ENCODE measurements at places on chromosomes 13 and 19.
A peak's percentile ranks its signal among the peaks of the same experiment; 100 is the strongest.

- no peak for DNase-seq
Measured at GRCh38 chr13:43196086-43196621, 172.8 kb downstream of the DNAJC15 start.

- DNase-seq = no peak
Measured at GRCh38 chr13:73657821-73658540, 476.2 kb downstream of the KLF12 start.

- peak; percentile 42 for DNase-seq
Measured at GRCh38 chr19:16778796-16779411, 50.3 kb upstream of the SIN3B start.

DNA sequence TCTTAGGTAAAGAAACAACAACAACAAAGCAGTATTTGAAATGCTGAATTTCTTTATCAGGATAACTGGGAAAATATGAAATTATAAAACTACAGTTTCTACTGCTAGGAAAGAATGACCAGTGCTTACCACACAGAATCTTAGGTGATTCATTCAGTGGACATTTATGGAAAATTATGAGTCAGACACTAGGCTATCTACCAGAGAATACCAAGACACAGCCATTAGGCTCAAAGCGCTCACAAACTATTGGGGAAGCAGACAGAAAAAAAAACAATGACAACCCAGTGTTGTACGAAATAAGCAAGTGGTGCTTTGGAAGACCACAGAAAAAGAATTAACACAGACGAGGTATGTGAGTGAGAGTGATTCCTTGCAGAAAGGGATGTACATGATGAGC, 1019.5 kb downstream of the PCDH9 start:
- no peak for DNase-seq

DNA sequence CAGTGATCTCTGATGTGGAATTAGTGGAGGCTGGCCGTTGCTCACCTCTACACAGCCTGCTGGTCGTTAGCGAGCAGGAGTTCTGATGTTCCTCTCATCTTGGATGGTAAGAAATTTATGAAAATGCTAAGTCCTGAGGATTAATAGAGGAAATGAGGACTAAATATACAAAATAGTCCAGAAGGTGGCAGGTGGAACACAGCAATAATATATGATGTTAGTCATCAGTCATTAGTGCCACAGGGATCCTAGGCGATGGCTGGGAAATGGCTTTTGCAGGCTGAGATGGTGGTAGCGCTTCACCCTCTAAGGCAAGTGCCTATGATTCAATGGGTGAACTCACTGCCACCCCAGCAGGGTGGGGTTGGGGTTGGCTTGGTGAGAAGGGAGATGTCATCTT, 338.6 kb upstream of the TMTC4 start:
- no peak for DNase-seq

DNA sequence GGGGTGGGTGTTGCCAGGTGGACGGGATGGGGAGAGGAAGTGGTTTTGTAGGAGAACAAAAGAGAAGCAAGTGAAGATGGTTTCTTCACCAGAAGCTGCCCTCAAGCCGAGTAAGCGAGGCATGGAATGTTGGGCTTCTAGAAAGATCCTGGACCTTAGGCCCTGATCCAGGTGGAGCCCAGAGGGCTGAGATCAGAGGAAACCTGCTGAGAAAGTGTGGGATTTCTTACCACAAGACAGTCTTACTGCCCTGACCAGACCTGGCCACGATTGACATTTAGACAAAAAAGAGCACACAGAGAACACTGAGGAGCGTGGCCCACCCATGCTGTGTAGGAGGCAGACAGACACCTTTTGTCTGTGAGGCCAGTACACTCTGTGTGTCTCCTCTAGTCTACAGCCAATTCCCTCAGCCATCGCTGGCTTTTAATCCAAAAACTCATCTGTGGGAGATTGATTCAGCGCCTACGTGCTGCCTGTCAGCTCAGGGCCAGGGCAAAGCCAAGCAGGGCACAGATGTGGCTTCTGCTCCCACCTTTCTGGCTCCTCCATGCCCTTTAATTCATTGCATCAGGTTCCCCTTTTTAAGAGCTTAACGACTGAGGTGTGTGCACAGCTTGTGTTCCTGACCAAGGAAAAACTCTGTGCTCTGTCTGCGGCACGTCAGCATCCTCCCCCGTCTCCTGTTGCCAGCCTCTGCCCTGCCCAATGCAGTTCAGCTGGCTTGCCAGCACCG, 123.3 kb downstream of the AKAP11 start:
- no peak for DNase-seq

- DNase-seq = no peak
Measured at GRCh38 chr13:99407906-99408702, 93.2 kb upstream of the TM9SF2 start.

DNA sequence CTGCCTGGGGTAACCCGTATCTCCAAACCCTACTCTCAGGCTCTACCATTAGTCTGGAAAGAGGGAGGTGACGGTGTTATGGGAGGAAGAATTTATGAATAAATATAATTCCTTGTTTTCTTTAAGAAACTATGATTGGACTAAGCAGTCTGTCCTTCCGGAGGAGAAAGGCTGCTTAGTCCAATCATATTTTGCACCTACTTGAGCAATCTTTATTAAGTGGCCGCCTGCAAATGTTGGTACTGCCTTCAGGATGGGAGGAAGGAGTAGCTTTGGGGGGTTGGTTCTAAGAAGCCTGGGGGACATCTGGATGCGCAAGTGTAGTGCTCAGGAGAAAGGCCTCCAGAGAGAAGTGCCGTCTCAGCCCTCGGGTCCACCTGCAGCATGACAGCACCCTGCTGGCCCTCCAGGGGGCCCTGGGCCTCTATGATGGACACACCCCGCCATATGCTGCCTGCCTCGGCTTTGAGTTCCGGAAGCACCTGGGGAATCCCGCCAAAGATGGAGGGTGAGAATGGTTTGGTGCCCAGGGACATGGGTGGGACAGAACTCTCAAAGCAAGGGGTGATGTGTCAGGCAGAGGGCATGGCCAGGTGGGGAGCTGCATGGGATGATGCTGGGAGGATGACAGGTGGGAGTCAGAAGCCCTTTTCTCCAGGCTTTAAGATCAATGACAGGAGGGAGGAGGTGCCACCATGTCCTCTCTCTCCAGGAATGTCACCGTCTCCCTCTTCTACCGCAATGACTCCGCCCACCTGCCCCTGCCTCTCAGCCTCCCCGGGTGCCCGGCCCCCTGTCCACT, 4.1 kb downstream of the ACP4 start:
- no peak for DNase-seq

DNA sequence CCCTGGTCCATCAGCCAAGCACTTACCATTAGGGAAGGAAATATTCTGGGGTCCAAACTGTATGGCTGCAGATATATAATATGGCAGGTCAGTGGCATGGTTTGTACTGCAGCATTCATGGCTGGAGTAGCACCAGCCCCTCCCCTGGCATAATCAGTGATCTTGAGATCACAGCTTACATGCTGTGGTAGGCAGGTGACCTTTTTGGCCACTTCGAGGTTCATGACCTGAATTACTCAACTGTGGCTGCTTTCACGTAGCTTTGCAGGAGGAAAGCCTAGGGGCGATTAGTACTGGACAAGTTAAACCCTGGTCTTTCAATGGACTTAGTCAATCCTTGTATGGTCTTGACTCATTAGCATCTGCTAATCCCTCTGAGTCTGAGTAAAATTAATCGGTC, 169.8 kb downstream of the SPRY2 start:
- DNase-seq = no peak

DNA sequence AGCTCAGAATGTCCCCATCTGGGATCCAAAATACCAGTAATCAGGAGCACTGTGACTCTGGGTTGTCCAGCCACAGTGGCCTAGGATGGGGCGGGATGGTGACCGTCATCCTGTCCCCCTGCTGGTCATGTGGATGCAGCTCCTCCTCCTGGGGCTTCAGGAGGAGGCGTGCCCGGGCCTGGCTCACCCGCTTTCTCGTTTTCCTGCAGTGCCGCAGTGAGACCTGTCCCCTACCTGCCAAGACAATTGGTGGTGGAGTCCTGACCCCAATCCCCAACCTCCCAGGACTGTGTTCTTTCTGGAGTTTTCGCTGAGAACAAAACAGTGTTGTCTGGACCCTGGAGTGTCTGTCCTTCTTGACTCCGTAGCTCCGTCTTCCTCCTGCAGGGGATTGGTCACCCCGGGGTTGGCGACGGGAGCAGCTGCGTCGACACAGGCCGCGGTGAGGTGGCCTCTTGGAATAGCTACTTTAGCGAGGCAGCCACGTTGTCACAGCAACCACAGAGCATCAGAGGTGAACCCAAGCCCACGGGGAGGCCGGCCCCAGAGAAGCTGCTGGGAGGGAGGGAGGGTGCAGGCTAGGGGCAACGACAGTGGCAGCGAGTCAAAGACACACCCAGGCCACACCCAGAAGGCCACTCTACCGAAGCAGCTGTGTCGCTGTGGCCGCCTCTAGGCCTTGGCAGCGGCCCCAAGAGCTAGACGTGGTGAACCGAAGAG, 10.2 kb upstream of the EMC10 start:
- no peak for DNase-seq

DNA sequence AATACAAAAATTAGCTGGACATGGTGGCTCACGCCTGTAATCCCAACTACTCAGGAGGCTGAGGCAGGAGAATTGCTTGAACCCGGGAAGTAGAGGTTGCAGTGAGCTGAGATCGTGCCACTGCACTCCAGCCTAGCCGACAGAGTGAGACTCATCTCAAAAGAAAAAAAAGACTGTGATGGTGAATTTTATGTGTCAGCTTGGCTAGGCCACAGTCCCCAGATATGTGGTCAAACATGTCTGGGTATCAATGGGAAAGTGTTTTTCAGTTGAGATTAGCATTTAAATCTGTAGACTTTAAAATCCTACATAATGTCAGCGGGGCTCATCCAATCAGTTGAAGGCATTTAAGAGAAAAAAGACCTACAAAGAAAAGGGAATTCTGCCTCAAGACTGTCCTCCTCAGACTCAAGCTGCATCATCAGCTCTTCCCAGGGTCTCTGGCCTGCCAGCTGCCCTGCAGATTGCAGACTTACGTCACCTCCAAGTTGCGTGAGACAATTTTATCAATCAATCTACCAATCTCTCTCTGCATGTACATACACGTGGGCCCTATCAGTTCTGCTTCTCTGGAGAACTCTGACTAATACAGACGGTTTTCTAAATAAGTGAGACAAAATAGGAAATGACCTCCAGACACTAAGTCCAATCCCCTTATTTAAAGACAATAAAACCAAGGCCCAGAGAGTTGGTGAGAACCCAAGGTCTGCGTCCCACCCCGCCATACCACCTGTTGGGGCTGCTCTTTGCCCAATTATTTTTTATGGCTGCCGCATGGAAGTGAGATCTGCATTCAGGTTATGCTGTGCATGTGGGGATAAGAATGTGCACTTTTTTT, 99.2 kb downstream of the ABCC4 start:
- DNase-seq = no peak

DNA sequence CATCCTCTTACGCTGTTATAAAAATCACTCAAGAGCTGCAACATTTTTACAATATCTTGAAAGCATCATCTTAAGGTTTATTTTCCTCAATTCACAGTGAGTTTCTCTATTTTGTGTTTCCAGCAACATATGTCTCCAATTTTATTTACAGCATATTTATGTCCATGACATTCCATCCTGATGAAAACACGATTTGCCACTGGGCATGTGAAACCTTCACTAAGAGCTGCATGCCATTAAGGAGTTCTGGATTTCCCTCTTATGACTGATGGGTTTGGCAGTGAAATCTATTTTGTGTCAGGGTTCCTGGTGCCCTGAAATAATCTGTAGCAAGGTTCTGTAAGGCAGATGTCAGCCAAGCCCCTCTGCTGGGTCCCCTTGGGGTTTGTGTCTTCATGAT, 527.6 kb upstream of the KLF12 start:
- no peak for DNase-seq

GRCh38 chr19:46834121-46834520, 16.5 kb downstream of the AP2S1 start:
- DNase-seq = no peak

- DNase-seq = no peak
Measured at GRCh38 chr13:109998684-109999533, 212.5 kb upstream of the IRS2 start.

DNA sequence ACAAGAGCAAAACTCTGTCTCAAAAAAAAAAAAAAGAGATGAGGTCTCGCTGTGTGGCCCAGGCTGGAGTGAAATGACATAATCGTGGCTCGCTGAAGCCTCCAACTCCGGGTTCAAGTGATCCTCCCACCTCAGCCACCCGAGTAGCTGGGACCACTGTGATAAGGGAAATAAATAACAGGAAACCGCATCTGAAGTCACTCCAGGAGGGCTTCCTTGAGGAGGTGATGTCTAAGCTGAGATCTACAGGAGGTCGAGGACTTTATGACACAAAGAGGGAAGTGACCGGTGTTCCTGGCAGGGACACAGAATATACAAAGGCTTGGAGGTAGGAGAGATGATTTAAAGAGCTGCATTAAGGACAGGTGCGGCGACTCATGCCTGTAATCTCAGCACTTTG, 8.9 kb upstream of the NR2F6 start:
- DNase-seq = no peak

- no peak for DNase-seq
Measured at GRCh38 chr19:11480715-11481533, at the start of gene ELAVL3. ELAVL3 (minus strand) TSS chr19:11481046; CDS start chr19:11480608, 438 bp downstream.

GRCh38 chr13:20461481-20461859, 64.2 kb downstream of the CRYL1 start:
- DNase-seq = no peak

DNA sequence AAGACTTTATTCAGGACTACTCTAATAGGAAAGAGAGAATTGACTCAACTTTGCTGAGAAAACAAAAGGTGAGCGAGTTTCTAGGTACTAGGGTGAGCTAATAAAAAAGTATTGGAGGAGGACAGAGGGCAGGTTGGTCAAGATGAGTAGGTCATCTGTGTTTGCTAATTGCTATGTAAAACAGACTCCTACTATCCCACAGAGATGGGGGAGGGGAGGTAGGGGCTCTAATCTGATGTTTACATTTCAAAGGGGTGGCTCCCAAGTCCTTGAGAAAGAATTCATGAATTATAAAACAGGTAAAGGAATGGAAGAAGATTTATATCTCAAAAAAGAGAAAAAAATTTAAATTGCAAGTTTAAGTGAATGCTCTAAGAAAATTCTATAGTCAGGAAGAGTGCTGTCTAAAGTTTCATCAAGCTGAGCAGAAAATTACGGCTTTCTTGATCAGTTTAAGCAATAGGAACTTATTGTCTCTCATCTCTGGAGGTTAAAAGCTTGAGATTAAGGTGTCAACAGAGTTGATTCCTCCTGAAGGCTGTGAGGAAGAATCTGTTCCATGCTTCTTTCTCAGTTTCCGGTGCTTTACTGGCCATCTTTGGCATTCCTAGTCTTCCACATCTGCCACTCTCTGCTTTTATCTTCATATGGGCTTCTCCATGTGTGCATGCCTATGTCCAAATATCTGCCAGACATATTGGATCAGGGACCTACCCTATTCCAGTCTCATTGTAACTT, 790.3 kb downstream of the SLITRK5 start:
- no peak for DNase-seq

GRCh38 chr13:24747248-24748060, 16.5 kb upstream of the RNF17 start:
- DNase-seq = peak; percentile 57

- DNase-seq = no peak
Measured at GRCh38 chr13:45678282-45678681, 23.8 kb upstream of the CBY2 start.

DNA sequence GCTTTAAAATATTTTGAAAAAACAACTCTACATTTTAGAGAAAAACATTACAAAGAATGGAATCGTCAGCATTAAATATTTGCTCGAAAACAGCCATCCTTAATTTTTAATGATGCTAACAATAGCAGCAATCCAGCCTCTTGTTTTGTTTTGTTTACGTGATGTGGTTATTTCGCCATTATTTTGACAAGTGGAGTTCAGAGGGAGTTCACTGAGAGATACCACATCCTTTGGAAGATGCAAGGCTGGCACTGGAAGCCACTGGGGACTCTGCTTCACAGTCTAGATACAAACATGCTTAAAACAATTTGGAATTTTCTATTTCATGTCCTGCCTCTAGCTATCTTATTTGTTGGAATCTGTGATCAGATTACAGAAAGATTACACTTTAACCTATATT, 556.3 kb downstream of the PCDH17 start:
- no peak for DNase-seq
